ENCODE measurements at places on chromosomes 3 and 15.

DNA sequence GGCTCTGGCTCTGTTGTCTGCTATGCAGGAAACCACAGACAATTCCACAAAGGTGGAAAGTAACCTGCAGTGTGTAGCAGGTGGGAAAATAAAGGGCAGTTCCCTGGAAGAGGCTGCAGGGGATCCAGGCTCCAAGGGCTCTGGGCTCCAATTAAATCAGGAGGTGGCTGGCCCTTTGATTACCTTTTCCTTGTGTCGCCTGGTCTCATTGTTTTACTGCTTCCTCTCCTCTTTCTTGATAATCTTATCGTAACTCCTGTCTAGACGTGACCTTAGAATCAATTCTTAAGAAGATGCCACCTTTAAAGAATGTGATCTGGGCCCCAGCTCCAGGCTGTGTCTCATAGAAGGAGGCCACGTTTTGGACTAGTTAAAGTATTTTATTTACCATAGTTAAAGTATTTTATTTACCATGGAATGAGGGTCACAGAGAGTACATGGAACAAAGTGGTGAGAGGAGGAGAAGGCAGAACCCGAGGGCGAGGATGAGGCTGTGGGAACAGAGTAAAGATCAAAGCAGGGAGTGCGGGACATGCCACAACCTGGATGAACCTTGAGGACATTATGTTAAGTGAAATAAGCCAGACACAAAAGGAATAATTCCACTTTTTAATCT, 237.5 kb upstream of the STT3B start:
- no peak for DNase-seq

DNA sequence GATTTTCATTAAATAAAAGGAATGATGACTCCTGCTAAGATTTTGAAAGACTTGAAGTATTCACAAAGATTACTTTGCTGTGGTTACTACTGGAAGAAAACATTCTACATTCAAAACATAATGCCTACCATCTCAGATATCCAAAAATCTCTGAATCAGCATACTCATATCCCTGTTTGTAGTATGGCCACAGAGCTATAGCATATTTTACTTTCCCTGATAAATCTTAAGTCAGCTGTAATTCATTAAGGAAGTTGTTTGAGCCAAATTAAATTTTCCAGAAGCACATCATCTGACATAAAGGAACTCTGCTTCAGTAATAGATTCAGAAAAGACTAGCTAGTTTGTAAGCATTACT, 942.0 kb downstream of the ROBO1 start:
- DNase-seq = no peak

DNA sequence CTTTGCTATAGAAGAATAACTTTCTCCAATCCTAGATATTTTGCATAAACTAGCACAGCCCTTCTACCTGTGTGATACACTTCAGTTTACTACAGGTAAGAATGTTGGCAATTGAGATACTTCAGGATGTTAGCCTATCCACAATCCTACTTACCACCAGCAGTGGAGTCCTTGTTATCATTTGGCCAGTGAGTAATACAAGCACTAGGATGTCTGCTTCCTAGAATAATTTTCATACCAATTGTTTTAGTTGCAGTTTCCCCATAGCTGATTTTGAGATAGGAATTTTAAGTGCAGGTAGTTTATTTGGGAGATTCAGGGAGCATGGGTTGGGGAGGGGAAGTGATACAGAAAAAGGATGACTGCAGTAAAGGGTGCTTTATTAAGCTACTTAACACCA, 147.2 kb downstream of the EPHA6 start:
- DNase-seq = no peak

DNA sequence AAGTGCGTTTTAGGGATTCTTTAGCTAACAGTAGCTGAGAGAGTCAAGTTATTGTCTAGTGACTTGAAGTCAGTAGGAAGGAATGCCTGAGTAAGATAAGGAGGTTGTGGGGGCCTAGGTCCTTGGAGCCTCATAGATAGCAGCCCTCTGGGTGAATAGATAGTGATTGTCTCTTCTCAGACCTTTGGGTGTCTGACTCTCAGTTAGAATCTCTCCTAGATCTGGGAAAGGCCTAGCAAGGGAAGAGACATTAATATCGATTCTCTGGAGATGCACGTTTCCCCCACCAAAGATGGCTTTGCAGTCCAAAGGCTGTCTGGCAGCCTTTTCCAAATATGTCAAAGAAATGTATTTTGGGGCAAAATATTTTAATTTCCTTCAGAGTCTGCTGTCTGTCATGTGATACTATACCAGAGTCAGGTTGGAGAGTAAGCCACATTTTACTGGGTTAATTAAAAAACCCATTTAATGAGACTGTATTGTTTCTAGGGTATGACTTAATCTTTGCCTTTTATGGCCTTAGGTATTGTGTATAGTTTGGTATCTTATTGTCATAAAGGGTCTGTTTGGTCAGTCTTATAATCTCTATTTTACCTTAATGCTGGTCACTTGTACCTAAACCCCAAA, 92.2 kb downstream of the ST6GAL1 start:
- DNase-seq = no peak
